ENCODE measurements at places on chromosomes 1 and 21. TPM values are rescaled to one million over a fixed set of nuclear protein-coding genes. Genes with fewer than 3 reads are reported as not detected.

AQP10 gene
- polyA plus RNA-seq = 0.16 TPM

HSD11B1 gene
- 0.29 TPM for polyA plus RNA-seq

CNN3 gene
- 301 TPM for polyA plus RNA-seq

ZNF593OS gene
- 1.4 TPM for polyA plus RNA-seq

SYNC gene
- 3.0 TPM for polyA plus RNA-seq

AGMAT gene
- polyA plus RNA-seq = 33.5 TPM

LAPTM5 gene
- polyA plus RNA-seq = 14.5 TPM

DNA sequence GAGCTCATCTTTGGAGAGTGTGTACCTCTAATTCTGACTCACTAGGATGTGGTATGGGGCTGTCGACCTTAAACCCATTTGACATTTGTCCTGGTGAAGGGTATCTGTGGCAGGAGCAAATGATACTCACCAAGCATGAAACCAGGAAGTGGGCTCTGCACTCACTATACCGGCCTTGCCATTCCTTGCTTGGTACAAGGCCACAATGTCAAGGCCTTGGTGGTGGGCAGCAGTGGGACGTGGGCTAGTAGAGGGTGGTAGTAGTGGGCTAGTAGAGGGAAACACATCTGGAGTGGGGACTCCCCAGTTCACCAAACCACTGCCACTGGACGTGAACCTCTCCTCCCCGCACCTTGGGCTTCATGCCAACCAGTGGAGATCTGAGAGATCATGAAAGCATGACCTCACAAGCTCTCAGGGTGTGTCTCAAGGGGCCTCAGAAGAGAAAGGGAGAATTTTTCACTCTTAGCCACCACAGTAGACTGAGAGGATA, 11.5 kb downstream of the TNFSF4 start:
- DNase-seq = no peak

DNA sequence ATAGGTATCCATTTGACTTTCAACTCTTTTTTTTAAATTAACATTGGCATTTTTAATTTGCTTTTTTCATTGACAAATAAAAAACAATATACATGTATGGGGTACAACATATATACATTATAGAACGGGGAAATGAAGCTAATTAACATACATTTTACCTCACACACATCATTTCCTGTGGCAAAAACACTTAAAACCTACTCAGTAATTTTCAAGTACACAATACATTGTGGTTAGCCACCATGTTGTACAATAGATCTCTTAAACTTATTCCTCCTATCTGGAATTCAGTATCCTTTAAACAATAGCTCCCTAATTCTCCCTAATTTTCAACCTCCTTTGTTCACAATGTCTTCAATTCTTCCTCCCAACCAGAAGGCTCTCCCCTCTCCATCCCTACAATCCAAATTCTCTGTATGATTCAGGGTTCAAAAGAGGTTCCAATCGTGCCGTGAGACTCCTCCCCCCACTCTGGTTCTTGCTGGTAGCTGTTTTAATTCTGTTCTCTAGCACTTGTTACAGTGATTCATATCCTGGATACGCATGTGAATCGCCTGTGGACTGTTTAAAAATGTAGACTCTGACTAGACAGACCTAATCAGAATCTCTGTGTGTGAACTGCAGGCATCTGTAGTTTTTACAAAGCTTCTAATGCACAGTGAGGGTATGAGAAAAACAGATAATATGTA, 87.6 kb upstream of the DUSP10 start:
- no peak for DNase-seq

DNA sequence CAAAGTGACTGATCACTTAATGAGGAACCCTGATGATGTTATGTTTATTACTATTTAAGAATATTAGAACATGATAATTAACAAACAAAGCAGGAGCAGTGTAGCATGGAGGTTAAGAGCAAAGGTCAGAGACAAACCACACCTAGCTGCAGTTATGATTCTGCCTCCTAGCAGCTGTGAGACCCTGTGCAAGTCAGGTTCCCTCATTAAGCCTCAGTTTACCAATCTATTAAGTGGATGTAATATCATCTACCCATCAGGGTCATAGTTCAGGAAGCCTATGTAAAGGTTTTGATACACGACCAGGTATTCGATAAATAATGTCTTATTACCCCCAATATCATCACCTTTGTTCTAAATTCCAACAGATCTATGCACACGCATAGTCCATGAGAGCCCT, 32.0 kb downstream of the DUSP10 start:
- no peak for DNase-seq

GRCh38 chr1:154626456-154627256, 18.7 kb upstream of the ADAR start:
- DNase-seq = no peak

DNA sequence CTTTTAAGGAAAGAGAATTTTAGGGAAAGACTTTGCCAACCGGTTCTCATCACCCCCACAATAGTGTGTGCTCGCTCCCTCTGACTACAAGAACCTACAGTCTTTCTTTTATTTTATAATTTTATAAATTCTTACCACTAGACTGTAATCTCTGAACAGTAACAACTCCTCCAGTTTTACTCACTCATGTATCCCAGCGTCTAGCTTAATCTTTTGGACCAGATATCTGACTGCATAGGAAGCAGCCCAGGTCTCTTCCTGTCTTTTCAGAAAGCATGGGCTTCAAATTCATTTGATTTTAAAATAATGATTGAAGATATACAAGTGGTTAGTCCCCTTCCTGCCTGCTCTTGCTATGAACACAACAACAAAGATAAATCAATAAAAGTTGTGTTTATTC, 19.0 kb upstream of the DUSP10 start:
- no peak for DNase-seq

DNA sequence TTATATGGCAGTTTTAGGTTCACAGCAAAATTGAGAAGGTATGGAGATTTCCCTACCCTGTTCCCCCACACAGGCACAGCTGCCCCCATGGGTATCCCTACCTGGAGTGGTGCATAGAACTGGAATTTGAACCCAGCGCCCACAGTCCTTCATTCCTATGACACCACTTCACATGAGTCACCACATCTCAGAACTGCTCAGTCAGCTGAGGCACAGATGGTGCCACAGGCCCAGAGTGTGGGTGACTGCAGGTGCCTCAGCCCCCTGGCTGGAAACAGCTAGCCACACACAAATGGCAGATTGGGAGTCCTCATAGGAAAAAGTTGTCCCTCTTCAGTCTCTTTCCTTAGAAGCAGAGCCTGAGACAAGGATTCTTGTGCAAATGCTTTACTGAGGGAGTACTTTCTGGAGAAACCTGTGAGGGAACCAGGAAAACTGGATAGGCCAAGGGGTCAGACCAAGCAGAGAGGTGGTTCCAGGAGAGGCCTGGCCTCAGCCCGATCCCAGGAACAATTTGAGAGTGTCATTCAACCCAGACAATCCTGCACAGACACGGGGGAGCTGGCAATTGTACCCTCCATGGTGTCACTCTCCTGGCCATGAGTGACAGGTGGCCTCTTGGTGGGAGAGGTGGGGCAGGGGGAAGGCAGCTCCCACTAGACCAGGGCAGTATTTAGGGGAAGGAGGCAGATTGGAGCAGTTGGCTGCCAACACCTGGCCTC, 6.9 kb downstream of the PLA2G2D start:
- DNase-seq = no peak

DNA sequence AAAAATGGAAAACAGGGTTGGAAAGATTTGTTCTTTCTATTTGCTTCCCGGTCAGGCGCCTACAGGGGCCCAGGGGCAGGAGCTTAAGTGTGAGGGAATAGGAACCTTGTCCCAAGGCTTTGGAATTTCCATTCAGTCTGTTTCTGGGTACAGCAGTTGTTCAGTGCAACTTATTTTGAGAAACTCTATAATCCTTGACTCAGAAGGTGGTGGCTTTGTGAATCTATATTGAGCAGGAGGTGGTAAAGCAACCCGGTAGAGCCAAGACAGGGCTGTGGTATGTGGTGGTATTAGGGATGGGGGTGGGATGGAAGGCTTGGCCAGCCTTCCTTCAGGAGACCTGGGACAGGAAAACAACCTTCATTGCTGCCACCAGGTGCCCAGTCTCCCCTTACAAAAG, 20.0 kb downstream of the GJA5 start:
- no peak for DNase-seq

- DNase-seq = peak; percentile 15
Measured at GRCh38 chr1:92030656-92031107, 897 bp downstream of the EPHX4 start.

GRCh38 chr1:223180731-223181321, 37.8 kb upstream of the TLR5 start:
- no peak for DNase-seq

DNA sequence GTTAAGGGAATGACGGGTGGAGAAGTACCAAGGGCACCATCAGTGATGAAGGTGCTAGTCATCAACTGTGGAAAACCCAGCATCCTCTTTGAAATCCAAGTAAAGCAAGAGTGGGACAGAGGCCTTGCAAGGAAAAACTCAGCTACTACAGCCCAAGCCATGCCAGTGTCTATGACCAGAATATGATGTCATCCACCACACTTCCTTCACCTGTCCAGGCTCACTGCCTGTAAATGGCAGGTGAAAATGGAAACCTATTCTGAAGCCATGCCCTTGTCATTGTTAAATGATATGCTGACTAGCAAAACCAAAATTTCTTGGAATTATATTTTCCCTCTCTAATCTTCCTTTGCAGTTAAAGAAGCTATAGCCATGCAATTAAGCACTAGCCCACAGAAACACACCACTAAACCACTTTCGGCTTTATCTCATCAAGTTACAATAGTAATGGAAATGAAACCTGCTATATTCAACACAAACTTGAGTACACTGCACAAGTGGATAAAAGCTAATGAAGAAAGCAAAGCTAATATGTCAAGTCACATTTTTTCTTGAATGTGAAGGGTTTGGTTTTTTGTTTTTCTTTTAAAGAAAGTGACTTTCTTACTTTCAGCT, 96.3 kb upstream of the RALGPS2 start:
- DNase-seq = no peak

DNA sequence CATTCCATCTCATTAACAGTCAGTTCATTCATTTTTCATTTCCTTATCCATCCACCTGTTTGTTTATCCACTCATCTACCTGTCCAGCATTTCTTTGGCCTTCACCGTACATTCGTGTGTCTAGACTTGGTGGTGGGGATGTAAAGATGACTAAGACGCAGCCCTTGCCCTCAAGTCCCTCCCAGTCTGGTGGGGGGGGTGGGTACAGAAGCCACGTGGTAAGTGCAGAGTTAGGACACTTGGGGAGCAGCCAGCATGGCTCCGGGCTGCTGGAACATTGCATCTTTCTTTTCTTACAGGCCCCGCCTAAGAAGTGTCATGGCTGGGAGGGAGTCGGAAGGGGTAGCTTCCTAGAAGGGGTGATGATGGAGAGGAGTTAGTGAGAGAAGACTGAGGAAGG, 17.2 kb downstream of the KIF26B start:
- DNase-seq = no peak

GRCh38 chr1:113943028-113943811, 14.1 kb downstream of the HIPK1 start:
- DNase-seq = no peak

- DNase-seq = no peak
Measured at GRCh38 chr1:196091397-196092135, 516.7 kb downstream of the KCNT2 start.

- DNase-seq = no peak
Measured at GRCh38 chr21:33761441-33762036, 119.2 kb downstream of the ITSN1 start.

DNA sequence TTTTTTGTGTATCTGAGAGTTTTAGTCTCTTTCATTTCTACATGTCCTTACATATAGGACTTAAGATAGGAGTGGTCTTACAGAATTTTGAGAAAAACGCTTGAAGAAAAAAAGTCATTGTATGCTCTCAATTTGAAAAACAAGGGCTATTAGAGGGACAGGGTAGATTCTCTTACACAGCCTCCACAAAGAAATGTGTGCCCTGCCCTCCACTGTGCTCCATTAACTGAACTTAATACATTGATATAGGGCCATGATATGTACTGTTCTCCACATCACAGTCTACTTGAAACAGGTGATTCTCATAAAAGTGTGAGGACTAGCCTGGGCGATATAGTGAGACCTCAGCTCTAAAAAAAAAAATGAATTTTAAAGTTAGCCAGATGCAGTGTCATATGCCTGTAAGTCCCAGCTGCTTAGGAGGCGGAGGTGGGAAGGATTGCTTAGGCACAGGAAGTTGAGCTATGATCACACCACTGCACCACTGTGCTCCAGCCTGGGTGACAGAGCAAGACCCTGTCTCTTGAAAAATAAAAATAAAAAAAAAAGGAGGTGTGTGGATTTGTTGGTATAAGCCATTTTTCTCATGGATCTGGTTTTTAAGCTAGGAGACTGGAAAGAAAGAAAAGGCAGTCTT, 77.0 kb downstream of the HMCN1 start:
- DNase-seq = no peak

DNA sequence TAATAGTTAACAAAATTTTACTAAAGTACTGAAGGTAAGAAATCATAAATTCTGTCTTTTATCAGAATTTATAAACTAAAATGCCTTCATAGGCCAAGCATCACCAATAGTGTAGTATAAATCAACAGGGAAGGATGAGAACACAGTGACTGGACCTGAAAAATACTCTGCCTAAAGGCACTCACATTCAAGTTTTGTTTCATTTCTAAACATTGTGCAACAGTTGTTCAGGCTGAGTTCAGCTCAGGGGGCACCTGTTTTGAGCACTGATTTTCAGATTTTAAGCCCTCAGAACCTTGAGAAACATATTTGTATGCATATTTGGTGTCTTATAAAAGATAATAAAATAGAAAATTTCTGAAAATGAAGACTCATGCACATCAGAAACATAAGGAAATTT, 12.4 kb downstream of the ACBD6 start:
- no peak for DNase-seq

- no peak for DNase-seq
Measured at GRCh38 chr1:64527165-64527564, 57.2 kb downstream of the CACHD1 start.

Measured in left renal cortex interstitium (tissue), 4 donors.